NCI-H748 treated with DMSO at 0.1 percent for 48 hours (cell line): ENCODE measurements at places on chromosomes 16 and 17.

DNA sequence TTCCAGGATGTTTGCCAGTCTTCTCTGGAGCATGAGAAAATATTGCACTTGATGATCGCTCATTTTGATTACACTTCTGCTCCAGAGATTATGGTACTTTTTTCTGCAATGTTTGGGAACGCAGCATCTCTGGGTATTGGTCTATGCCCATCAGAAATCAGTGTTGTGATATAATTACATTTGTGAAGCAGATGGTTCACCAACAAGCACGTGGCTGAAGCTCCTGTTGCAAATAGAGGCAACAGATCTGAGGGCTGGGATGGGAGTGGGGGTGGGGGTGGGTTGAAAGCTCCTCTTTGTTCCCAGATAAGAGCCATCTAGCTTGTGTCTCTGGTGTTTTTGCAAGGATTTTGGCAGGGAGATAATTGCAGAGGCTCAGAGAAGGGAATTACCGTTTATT, 252.3 kb downstream of the SHISA9 start:
- DNase-seq, result no peak

- DNase-seq, result no peak
Measured at GRCh38 chr16:86380030-86380429, 130.3 kb upstream of the FOXF1 start.

DNA sequence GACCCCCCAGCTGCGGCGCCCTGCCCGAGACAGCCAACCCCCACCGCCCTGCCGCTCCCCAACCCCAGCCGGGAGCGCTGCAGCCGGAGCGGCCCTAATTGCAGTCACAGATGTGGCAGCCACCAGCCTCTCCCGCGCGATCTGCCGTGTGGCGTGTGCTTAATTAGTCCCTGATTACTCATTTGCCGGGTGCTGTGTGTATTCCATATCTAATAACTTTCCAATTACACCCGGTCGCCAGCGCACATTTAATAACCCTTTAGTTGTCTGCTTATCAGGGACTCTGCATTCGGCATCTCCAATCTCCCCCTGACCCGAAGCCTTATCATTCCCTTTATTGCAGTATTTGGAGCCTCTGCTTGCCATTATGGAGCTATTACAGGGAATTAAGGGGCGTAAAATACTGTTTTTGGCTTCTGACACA, 236.7 kb upstream of the CIBAR2 start:
- DNase-seq, result no peak

- no peak for DNase-seq
Measured at GRCh38 chr17:64057701-64058263, 37.3 kb upstream of the ICAM2 start.

DNA sequence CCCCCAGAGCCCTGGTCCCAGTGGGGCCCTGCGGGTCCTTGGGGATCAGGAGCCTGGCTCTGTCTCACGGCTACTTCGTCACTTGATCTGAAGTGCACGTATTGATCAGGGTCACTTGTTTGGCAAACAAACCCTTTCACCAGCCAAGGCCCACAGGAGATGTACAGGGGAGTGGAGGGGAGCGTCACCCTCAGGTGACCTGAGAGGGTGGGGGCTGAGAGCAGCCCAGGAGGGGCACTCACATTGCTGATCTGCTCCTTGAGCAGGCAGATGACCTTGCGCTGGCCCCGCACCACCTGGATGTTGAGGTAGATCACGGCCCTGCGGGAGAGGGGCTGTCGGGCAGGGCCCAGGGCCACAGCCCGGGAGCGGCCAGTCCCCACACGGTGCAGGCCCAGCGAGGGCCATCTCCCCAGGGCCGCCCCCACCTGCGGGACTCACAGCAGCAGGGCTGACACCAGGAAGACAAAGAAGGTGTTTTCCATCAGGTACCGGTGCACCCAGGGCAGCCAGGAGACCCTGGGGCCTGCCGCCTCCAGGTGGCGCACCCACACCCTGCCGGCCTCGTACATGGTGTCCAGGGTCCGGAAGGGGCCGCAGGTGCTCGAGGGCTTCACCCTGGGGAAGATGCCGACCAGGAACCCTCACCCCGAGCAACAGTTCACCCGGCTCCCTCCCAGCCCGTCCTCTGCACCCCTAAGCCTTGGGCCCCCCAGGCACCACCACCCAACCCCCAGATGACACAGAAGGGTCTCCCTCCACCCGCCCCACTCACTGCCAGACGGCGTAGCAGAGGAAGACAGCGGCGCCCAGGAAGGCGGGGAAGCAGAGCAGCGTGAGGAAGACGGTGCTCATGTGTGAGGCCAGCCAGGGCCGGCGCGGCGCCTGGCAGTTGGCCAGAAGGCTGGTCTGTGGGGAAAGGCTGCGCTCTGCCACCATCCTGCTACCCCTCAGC, 11.3 kb downstream of the TMC6 start:
- DNase-seq, result no peak

GRCh38 chr17:66425756-66426396, 123.5 kb downstream of the PRKCA start:
- DNase-seq, result no peak
